ENCODE measurements at places on chromosomes 3 and 15.

GRCh38 chr3:160464321-160464720 is 14.7 kb upstream of the TRIM59 start:
- no peak for DNase-seq

- no peak for DNase-seq
These were observed 260.4 kb upstream of the SLCO3A1 start for GRCh38 chr15:91593067-91593466.

DNA sequence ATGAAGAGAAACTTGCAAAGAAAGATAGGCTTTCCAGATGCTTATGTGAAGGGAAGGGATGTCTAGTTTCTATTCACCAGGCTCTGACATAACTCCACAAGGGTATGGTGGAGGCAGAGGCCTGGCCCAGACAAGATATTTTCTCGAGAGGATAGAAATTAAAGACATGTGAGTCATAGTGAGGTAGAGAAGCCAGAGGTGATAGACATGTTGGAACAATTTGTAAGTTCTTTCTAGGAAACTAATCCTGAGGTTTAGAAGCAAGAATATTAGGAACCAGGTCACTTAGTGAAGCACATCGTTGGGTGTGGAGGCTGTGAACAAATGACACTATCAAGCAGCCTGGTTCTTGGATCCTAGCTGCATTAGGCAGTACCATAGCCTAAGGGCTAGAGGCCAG is 176.9 kb downstream of the BBX start:
- no peak for DNase-seq

GRCh38 chr3:8629151-8630021 is 15.2 kb downstream of the SSUH2 start:
- peak; percentile 87 for DNase-seq

- DNase-seq, result no peak
These were observed 592.0 kb downstream of the ZNF385D start for GRCh38 chr3:21158861-21159542.

GRCh38 chr3:141050576-141051442 is at the start of gene SPSB4:
Gene SPSB4 (plus strand): TSS chr3:141051347. CDS start chr3:141066105, 14,758 bp downstream.
- peak; percentile 54 for DNase-seq

GRCh38 chr3:165749821-165750220 is 87.4 kb downstream of the BCHE start:
- DNase-seq, result no peak

DNA sequence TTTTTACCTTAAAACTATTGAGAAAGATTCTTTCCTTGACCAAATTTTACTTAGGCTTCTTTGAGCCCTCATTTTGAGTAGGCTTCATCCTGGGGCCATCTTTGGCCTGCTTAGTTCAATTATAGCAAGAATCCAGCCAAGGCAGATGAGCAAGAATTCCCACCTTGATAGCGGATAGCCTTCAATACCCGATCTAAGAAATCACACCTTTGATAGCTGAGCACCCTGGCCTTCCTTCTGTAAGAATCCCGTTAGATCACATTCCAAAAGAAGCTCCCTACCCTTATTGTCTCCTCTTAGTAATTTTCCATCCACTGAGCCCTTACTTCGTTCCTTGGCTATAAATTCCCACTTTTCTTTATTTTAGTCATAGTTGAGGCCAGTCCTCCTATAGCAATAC is 275.4 kb upstream of the ROBO1 start:
- no peak for DNase-seq

DNA sequence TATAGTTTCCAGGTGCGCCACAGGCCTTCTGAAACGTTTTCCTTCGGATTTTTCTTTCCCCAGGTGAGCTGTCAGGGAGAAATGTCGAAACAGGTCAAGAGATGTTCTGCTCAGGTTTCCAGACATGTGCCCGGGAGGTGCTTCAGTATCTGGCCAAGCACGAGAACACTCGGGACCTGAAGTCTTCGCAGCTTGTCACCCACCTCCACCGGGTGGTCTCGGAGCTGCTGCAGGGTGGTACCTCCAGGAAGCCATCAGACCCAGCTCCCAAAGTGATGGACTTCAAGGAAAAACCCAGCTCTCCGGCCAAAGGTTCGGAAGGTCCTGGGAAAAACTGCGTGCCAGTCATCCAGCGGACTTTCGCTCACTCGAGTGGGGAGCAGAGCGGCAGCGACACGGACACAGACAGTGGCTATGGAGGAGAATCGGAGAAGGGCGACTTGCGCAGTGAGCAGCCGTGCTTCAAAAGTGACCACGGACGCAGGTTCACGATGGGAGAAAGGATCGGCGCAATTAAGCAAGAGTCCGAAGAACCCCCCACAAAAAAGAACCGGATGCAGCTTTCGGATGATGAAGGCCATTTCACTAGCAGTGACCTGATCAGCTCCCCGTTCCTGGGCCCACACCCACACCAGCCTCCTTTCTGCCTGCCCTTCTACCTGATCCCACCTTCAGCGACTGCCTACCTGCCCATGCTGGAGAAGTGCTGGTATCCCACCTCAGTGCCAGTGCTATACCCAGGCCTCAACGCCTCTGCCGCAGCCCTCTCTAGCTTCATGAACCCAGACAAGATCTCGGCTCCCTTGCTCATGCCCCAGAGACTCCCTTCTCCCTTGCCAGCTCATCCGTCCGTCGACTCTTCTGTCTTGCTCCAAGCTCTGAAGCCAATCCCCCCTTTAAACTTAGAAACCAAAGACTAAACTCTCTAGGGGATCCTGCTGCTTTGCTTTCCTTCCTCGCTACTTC is 3.8 kb downstream of the BHLHE40 start:
- DNase-seq, result no peak

GRCh38 chr15:43483297-43484128 is 9.4 kb downstream of the TP53BP1 start:
- peak; percentile 24 for DNase-seq

DNA sequence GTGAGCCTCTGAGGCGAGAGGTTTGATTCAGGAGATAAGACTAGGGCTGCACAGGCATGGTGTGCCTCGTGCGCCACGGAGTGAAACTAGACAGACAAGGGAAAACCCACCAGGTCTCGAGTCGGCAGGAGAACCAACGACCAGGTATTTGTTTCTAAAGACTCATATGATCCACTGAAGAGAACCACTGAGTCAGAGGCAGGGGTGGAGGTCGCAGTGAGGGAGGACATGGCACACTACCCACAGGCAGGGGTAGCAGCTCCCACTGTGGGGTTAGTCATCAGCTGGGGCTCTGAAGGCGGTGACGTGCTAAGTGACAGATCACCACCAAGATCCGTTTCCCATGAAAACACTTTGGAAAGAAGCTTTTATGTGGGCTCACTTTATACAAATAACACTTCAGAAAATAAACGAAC is 45.7 kb downstream of the CHSY1 start:
- no peak for DNase-seq

DNA sequence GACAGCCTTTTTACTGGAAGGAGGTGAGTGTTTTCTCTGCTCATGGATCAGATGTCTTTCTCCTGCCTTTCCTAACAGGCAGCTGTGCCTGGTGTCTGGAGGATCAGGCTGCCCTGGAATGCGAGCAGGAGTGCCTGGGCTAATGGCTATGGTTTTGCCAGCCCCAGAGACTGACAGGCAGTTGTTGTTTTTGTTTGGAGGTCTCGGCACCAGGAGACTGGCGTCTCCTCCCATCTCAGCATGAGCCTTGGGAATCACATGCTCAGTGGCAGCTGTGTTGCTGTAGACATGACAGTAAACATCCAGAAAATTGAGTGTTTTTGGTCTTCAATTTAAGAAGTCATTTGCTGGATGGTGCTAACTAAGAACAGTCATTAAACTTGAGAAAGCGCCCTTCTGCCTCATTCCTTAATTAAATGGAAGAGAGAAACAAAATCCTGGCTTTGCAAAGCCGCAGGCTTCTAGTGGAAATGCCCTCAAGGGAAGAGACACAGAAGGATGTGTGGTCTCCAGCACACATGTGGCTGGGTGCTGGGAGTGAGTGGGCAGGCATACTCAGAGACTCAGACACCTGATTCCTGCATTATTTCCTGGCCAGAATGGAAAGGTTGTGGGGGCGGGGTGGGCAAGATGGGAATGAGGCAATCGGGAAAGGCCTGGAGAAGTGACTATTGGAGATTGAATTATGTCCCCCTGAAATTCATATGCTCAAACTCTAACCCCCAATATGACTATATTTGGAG is 97.0 kb upstream of the NMNAT3 start:
- no peak for DNase-seq

DNA sequence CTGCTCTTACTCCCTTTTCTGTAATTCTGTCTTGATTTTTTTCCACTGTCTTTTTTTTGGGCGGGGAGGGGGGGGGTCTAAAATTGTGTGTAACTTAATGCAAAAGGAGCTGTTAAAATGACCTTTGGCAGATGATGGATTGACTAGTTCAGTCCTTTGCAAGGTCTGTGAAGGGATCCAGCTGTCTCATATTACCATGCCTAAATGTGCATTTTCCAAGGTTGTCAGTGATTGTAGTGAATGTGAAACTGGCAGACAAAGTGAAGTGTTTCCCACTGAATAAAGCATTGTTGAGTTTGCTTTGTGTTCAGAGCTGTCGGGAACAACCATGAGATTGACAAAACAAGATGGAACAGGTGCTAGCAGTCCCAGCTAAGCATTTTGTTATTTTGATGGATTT is 110.1 kb upstream of the SKOR1 start:
- DNase-seq, result no peak

DNA sequence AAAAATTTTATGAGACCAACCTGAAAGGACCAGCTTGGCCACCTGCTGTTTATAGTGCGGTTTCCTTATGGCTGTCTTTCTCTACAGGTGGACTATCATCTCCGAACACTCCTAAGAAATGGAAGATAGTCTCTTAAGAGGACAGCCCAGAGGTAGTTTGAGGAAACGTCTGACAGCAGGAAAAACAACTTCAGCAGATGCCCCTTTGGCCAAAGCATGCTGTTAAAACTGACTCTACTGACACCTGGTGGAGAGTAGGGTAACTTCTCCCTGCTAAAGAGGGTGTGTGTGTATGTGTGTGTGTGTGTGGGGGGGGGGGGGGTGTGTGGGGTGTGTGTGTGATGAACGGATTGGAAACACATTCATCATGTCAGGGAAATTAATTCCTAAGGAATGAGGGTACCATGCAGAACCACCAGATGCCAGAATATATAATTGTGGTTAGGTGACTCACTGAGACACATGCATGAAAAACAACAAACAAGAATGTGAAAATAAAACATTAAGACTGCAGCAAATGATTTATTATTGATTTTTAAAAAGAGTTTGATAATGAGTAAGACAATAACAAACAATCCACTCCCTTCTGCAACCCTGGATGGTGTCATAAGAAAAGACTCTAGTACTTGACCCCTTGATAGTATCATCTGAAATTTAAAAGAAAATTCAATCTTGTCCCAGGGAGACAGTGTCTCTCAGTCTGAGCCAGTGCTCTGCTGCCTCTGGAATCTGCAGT is 256.5 kb downstream of the THRB start:
- DNase-seq, result peak; percentile 68

DNA sequence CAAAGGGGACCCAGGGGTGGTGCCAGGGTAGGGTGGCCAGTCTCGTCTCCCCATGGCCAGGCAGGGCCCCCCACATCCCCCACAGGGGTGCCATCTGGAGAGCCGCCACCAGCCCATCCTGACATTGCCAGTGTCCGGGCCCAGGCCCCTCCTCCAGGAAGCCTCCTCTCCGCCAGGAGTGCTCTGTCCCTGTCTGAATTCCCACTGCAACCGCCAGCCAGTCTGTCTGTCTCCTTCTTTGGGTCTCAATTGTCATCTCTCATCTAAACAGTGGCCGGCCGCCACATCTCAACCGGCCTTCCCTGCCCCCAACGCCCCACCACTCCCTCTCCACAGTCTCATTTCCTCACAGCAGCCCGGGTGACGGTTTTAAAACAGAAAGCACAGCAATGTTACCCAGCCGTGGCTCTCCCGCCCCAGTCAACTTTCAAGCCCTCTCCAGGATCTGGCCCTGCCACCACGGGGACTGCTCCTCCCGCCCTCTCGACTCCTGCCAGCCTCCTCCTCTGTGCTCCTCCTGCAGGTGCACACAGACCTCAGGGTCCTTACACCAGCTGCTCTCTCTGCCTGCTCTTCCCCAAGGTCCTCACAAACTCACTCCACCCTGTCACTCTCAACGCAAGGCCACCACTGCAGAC is 57.0 kb downstream of the IQSEC1 start:
- no peak for DNase-seq

- DNase-seq, result no peak
These were observed 40.4 kb downstream of the EBLN2 start for GRCh38 chr3:73101881-73102280.

DNA sequence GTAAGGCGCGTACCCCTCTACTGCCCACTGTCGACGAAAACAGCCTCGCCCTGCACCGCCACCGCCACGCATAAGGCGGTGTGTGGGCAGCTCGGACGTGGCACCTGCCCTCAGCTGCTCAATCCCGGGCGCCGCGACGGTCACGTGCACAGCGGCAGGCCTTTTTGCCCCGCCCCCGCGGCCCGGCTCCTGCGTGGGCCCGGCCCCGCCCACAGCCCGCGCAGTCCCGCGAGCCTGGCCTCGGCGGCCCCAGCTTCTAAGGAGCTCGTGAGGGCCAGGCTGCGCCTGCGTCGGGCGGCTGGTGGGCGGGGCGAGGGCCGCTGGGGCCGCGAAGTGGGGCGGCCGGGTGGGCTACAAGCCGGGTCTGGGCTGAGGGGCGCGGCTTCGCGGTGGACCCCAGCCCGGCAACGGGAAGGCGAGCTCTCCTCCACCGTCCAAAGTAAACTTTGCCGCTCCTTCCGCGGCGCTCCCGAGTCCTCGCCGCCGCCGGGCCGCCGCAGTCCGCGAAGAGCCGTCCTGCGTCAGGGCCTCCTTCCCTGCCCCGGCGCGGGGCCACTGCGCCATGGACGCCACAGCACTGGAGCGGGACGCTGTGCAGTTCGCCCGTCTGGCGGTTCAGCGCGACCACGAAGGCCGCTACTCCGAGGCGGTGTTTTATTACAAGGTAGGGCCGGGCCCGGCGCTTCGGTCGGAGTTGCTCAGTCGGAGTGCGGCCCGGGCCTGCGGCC is at the start of gene CAPN7:
Gene CAPN7 (plus strand): TSS at position 313 of the 728 bp plus-strand sequence. CDS start 250 bp downstream, at position 563.
- peak; percentile 92 for DNase-seq

DNA sequence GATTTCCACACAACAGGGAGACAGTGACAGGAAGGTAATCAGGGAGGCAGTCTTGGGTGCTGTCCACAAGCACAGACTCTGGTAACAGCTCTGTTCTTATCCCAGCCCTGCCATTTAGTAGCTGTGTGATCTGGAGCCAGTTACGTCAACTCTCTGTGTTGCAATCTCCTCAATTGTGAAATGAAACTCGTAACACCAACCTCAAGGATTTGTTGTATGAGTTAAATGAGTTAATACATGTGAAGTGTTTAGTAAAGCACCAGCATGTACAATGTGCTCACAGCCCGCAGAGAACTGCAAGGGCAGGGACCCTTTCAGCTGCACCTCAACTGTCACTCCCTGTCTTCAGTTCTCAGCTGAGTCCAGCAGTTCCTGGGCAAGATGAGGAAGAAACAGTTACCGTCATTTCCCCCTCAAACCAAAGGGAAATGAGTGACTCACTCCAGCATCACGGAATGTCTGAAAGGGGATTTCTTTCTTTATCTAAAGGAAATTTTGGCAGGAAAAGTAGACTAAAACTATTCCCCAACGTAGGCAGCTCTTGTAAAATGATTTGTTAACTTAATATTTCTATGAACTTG is 39.9 kb upstream of the MB21D2 start:
- DNase-seq, result peak; percentile 10
